ENCODE measurements at places on chromosomes 7 and 10.

GRCh38 chr10:5423771-5424170 is 11.4 kb downstream of the NET1 start:
- no peak for DNase-seq

DNA sequence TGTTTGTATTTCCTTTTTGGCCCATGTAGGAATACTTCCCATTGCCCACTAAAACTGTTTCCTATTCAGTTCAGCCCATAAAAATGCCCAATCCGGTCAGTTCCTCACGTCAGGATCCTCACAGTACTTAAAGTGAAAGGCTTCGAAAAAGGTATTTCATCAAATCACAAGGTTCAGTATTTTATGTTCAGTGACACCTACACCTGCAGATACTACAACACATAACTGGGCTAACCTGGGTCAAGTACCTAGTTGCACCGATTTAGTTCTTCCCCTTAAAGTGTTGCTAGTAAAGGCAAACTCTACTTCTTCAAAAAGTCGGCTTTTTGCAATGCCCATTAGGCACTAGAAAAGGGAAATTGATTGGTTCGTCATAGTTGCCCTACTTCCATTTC is 1.1 kb downstream of the SNX13 start:
- DNase-seq, result peak; percentile 26

DNA sequence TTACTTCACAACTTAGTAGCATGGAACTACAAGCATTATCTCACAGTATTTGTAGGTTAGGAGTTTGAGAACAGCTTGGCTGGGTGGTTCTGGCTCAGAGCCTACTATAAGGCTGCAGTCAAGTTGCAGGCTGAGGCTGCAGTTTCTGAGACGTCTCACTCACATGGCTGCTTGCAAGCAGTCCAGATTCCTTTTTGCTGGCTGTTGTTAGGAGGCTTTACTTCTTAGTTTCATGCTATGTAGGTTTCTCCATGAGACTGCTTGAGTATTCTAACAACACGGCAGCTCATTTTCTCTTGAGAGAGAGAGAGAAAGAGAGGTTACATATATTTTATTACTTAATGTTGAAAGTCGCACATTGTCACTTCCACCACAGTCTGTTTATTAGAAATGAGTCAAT is 1073.9 kb downstream of the NXPH1 start:
- no peak for DNase-seq

DNA sequence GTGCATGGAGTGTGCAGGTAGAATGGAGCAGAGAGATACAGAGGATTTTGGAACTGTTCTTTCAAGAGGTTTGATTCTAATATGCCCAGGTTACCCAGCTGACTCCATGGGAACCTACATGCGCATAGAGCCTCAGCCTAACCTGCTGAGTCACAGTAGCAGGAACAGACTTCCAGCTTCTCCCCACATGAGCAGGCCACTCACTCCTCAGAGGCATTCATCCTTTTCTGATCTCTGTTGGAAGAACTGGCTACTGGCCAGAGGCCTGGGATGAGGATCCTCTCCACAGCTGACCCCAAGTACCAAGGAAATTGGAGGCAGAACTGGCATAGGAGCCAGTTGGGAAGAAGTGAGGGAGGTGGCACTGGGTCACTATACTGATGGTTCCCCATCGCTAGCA is 17.9 kb upstream of the CCSER2 start:
- no peak for DNase-seq

GRCh38 chr7:80584778-80585177 is 53.7 kb upstream of the CD36 start:
- DNase-seq, result no peak

DNA sequence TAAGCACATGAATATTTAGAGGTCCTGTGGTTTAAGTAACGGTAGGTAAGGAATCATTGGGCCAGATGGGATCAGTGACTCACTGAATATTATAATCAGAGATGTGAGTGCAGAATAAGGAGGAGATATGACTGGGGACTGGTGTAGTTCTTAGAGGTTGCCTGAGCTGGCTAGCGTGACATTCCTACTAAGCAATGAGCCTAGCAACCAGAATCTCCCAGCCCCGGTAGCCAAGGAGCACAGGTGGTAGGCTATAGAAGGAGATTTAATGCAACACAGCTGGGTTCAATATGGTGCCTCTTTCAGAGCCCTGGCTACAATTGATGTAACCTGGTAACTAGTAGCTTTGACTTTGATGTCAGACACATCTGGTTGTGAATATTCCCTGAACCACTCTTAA is 641.6 kb downstream of the AUTS2 start:
- no peak for DNase-seq

- DNase-seq, result no peak
These were observed 16.8 kb downstream of the BBIP1 start for GRCh38 chr10:110901954-110902819.

DNA sequence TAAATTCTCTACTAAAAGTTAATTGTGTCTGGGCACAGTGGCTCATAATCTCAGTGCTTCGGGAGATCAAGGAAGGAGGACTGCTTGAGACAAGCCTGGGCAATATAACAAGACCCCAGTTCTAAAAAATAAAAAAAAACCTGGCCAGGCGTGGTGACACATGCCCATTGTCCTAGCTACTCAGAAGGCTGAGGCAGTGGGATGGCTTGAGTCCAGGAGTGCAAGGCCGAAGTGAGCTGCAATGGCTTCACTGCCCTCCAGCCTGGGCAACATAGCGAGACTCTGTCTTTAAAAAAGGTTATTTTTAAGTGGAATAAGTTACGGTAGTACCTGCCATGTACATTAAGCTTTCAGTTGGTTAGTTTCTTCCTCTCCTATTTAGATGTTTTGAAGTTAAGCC is 28.9 kb downstream of the CDK14 start:
- DNase-seq, result no peak

- no peak for DNase-seq
These were observed 8.8 kb downstream of the ASB10 start for GRCh38 chr7:151178236-151178635.

GRCh38 chr7:39504963-39505362 is 61.2 kb upstream of the YAE1 start:
- DNase-seq, result peak; percentile 31

DNA sequence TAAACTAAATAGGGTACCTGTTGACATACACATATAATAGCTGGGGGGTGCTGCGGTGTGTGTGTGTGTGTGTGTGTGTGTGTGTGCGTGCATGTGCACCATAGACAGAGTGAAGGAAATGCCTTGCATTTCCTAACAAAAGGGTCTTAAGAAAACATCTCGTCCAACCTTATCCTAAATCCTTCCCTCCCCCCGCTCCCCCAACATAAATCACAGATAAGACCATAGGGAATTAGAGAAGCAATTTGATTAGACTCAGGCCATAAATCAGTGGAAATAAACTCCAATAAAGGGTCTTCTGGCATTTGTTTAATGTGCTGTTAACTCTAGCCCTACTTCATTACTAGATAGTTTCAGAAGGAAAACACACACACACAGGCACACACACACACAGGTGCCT is 148.5 kb downstream of the PPP1R17 start:
- no peak for DNase-seq

DNA sequence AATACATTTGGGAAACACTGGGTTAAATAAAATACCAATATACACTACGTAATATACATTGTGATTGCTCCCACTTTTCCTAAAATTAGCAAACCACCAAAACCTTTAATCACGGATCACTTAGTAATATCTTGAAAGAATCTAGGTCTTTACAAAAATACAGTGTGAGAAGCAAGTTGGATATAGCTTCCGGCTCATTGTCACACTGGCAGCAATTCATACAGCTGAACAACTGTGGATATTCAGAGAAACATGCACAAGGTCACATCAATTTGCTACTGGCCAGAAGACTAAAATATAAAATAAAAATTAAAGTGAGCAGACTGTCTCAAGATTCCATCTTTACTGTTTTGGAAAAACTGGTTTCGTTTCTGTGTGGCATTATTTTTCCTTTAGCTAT is 69.1 kb downstream of the ZNF438 start:
- DNase-seq, result no peak

GRCh38 chr7:150431839-150432658 is 18.4 kb upstream of the GIMAP8 start:
- no peak for DNase-seq

GRCh38 chr7:153887749-153888569 is 164.2 kb upstream of the DPP6 start:
- no peak for DNase-seq

DNA sequence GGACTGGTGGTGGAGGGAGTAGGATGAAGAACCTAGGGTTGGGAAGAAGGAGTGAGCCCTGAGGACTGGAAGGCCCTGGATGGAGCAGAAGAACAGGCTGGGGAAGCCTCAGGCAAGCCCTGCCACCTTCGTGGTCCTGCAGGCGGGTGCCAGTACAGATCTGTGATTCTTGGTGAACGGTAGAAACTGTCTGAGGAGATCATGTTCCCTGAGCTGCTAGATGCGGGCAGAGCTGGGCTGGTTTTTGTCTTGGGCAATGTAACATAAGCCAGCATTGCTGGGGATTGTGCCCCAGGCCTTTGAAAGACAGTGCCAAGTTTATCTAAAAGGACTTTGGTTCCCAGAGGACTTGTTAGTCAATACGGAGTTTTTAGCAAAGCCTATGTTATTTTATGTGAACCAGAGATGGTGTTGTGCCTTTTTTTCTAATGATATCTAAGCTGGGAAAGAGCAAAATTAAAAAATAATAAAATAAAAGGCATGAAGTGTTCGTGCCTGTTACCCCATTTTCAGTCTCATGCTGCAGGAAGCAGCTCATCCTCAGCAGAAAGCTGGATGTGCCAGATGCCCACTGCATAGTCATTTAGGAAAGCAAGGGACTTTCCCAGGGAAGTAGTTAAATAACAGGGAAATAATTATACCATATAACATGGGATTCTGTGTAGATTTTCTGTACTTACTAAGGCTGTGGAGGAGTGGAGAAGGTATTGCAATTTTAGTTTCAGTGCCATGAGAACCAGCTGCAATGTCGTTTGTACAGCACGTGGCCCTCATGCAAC is 24.4 kb upstream of the FIGNL1 start:
- DNase-seq, result no peak

DNA sequence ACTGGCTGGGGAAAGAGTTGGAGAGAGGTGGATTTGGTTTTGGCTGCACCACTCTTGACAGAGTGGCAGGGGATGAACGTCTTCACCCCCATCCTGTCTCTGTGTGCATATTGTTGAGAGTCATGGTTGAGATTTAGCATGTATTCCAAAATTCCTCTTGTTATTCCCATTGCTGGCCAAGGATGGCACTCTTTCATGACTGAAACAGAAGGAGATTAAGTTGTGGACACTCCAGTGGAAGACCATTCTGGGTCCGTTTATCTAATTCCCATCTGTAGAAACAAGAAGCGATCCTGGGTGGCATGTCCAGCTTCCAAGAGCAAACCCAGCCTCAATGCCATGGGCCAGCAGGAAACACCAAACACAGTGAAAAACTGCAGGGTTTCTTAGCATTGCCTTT is 469.0 kb upstream of the IGFBP3 start:
- DNase-seq, result peak; percentile 10

DNA sequence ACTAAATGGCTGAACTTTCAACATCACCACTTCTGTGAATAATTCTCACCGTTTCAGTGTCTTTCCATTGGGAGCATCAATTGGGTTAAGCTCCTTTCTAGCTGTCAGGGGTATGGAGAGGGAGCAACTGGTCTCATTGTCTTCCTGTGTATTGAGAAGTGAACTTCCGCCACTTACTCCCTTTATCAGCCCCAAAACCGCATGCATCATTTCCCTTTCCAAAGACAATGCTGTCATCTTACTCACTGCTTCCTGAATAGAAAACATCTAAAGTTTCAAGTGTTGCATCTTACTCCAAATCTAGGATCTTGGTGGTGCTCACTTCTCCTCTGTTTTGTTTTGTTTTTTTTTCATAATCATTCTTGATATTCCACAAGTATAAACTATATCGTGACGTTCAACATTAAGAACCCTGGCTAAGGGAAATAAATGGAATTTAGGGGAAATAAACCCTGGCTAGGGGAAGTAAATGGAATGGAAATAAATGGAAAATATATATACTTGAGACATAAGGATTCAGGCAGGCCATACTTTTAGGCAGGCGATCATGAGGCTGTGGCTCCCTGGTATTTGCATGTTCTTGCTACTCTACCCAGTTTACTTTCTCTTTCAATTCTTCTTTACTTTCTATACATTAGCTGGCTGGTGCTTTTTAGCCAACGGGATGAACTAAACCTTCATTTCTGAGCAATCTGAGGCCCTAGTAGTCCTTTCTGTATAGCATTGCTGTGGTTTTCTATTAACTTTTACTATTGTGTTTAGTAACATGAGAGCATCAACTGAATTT is 371.9 kb downstream of the BMPER start:
- no peak for DNase-seq

- DNase-seq, result peak; percentile 17
These were observed 203.4 kb upstream of the AHR start for GRCh38 chr7:17094963-17095574.

GRCh38 chr10:49075743-49076142 is 39.6 kb downstream of the VSTM4 start:
- no peak for DNase-seq

- peak; percentile 25 for DNase-seq
These were observed 116.1 kb upstream of the ZMIZ1 start for GRCh38 chr10:78952686-78953085.

DNA sequence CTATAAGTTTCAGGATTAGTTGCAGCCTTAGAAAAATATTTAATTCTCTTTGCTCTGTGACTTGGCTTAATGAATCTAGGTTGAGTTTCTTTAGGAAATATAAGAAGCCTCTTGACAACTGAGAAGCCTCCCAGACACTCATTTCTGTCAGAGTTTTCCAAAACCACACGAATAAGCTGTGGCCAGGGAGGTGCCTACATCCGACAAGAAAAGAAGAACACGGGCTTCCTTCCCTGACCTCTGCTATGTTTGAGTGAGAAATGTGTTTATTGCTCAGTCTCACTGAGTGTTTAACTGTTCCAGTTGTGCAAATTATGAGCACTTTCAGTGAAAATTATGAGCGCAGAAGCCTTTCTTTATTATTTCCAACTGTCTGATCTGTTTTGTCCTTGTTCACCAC is 105.0 kb downstream of the TRIL start:
- no peak for DNase-seq

- no peak for DNase-seq
These were observed 376.3 kb downstream of the INHBA start for GRCh38 chr7:41326616-41327015.

- DNase-seq, result no peak
These were observed 153.4 kb downstream of the BMPER start for GRCh38 chr7:34058801-34059135.

DNA sequence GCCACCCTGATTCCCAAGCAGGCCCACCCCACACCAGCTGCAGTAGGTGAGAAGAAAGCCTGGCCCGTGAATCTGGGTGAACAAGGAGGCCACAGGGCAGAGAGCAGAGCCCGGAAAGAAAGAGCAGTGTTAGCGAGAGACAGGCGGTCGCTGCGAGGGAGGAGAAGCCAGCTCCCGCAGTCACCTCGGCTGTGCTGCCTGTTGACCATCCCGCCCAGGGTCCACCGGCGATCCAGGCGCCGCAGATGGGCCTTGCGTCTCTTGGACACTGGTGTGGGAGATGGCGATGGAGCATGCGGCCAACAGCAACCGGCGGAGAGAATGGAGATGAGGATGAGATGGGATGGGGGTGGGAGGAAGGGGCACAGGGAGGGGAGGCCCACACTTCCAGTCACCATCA is 128.8 kb downstream of the NEURL1 start:
- DNase-seq, result no peak

Data from HTR-8/SVneo (cell line).